Fibroblast of skin of abdomen (primary cell): ENCODE measurements at places on chromosomes 4 and X.

- DNase-seq: no peak
These were observed 635 bp upstream of the PHF8 start for GRCh38 chrX:54044877-54045338.

- DNase-seq: no peak
These were observed 94.2 kb downstream of the UBE2K start for GRCh38 chr4:39792128-39792527.

- DNase-seq: no peak
These were observed 1047.4 kb downstream of the FAM133A start for GRCh38 chrX:94721386-94721785.

DNA sequence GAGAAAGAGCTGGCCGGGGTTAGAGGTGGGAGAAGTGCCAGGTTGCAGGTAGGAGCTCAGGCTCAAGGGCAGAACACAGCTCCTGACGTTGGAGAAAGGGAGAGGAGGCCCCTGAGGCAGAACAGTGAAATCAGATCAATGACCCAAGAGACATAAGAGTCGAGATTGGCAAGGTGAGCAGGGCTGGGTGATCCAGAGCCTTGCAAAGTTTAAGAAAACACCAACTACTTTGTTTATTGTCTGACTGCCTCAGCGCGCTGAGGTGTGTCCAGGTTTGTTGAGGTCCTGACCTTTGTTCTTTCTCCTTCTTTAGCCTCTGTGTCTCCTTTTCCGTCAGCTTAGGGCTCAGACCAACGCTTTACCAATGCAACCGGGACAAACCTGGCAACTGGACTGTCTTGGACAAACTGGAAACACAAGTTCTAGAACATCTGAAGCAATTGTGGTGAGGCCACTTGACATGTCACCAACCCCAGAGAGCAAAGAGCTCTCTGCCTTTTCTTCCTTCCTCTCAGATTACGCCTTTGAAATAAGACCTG is 28.3 kb downstream of the CHRNA9 start:
- no peak for DNase-seq

- peak; percentile 53 for DNase-seq
These were observed 331.8 kb upstream of the TENM3 start for GRCh38 chr4:181911420-181911819.

DNA sequence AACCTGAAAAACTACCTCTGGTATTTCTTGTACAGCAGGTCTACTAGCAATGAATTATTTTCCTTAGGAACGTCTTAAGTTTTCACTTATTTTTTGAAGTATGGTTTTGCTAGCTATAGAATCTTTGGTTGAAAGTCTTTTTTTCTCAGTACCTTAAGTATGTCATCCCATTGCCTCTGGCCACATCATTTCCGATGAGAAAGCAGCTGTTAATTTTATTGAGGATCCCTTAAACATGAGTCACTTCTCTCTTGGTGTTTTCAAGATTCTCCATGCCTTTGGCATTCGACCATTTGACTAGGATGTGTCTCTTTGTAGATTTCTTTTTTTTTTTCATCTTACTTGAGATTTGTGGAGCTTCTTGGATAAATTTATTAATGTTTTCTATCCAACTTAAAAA is 803.8 kb upstream of the AMOT start:
- DNase-seq: peak; percentile 65

- DNase-seq: peak; percentile 10
These were observed 5.2 kb downstream of the YIPF6 start for GRCh38 chrX:68503836-68504636.

GRCh38 chrX:130170752-130171445 is 863 bp upstream of the RAB33A start:
- DNase-seq: no peak

DNA sequence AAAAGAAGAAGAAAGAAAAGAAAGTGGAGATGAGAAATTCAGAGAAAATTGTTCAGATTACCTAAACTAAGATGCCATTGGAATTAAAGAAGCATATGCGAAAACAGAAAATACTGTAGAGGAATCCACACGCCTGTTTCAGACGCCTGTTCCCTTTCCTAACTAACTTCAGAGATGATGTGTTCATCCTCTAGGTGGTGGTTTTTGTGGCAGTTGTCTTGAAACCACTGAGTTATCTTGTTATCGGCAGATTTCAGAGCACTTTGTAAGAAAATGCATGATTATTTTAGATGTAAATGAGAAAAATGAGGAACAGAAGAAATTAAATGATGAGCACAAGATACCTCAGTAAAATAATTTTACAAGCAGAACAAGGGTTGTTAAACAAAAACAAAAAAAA is 48.3 kb downstream of the FUNDC1 start:
- DNase-seq: no peak

GRCh38 chrX:75114638-75115037 is 41.4 kb downstream of the ABCB7 start:
- DNase-seq: no peak

- no peak for DNase-seq
These were observed 143.3 kb downstream of the GPAT3 start for GRCh38 chr4:83679254-83679653.

DNA sequence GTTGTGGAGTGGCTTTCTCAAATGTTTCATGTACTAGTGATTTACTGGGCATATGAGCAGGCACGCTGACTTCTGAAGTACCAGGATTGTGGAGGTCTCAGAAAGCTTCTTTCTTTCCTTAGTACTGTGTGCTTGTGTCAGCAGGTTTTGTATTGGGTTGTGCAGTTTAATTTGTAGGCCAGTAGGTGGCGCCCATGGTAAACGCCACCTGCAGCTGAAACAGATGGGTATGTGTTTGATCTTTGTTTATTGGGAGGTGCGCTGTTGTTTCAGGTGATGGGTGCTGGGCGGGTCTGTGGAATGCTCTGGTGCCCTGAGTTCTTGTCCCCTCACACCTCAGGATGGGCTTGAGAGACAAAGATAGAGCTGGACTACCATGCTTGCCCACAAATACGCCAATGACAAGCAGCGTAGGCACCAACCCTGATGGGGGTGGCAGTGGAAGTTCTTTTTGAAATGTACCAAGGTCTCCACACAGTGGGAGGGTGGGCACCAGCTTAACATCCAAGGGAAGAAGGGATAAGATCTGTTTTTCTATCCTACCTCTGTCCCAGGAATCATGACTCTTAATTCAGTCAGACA is 141.5 kb downstream of the RPS6KA6 start:
- peak; percentile 5 for DNase-seq

GRCh38 chr4:6926681-6927478 is 17.3 kb downstream of the TBC1D14 start:
- DNase-seq: no peak

GRCh38 chrX:154603438-154604430 is 15.3 kb downstream of the CTAG1B start:
- peak; percentile 56 for DNase-seq

DNA sequence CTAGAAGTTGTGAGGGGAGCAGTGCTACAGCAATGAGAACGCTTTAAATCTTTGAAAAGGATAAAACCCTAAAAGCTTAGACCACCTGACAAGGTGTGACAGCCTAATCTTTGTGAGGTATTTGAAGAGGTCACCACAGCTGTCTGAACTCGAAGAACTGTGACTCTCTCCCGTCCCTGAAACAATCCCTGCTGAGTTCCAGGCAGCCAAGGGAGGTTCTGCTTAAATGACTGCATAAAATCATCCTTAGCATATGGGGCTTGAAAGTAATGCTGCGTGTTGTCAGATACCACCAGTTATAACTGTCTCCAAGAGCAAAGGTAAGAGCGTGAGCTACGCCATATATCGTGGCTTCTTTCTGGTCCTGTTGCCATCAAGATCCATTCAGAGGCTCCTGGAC is 696.3 kb downstream of the PCDH7 start:
- no peak for DNase-seq

DNA sequence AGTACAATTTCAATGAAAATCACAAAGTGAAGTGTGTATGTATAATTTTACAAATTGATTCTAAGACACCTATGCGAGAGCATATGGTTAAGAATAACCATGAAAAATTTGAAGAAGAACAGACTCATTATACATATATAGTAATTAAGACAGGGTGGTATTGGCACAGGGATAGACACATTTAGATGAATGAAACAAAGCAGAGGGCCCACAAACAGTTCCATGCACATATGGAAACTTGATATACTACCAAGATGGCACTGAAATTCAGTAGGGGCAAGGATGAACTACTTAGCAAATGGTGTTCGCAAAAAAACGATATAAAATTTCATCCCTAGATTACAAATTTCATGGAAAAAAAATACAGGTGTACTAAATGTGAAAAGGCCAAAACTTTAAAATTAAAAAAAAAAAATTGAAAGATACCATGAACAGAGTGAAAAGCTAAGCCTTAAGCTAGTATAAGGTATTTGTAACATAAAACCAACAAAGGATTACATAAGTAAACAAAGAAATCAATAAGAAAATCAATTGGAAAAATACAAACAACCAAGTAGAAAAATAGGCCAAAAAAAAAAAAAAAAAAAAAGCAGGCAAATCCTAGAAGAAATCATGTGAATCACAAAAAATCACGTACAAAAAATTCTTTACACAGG is 85.4 kb downstream of the RASL11B start:
- DNase-seq: no peak

- DNase-seq: no peak
These were observed 21.1 kb upstream of the GPR34 start for GRCh38 chrX:41667631-41668030.

DNA sequence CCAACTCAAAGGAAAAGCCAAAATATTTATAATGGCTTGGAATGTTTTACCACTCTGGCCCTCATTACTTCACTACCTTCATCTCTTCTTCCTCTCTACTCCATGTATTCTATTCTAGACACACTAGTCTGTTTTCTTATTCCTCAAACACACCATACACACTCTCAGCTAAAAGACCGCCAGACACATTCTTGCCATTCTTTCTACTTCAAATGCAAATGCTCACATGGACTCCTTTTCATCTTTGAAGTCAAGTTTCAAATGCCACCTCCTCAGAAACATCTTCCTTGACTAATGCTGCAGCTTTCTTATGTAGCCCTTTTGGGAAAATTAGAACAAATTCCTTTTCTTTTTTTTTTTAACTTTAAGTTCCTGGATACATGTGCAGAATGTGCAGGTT is 412.9 kb upstream of the FMR1 start:
- DNase-seq: no peak

GRCh38 chr4:169098532-169098931 is 88.5 kb upstream of the CBR4 start:
- DNase-seq: no peak

DNA sequence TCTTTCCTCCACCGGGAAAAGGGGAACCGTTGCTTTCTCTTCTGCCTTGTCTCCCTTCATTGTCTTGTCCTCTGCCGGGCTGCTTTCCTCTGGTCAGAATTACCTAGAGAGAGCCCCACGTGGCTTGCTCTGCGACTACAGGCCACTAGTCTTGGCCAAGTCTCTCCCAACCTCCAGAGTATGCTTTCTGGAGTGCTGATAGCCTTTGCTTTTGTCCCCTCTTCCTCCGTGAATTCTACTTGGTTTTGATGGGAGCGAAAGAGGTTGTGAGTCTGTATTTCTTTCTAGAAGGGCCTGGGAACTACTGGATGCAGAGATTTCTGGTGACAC is 5.3 kb upstream of the POU4F2 start:
- DNase-seq: no peak

DNA sequence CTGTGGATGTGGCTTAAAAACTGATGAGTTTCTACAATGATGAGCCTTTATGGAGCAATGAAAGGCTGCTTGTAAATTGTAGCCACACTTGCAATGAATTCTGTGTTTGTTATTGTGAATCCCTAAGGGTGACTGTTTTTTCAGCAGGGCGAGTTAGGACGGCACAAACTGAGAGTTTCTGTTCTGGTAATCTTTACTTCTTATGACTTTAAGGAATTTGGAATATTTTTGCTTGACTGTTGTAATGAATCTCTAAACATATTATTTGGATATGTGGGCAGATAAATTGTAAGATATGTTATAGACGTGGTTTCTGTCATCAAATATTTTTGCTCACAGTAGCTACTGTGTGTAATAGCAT is 22.2 kb downstream of the RBPJ start:
- peak; percentile 59 for DNase-seq

DNA sequence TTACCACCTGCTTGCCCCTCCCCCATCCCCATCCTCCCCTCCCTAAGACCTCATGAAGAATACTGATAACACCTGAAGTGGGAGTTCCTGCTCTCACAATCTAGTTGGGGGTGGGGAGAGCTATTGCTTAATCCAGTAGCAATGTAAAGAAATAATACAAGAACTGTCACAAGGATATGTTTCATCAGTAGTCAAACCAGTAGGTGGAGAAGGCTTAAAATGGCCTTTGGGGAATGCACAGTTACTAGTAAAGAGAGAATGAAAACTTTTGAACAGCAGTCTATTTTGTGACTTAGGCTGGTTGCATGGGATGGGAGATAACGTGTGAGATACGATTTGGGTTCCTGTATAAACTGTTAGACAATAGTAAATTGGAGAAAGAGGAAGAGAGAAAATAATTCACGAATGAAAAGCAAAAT is 6.0 kb downstream of the GALNT7 start:
- DNase-seq: no peak

GRCh38 chr4:112536123-112536522 is 20.1 kb upstream of the NEUROG2 start:
- DNase-seq: no peak

GRCh38 chr4:184826691-184827270 is 1.0 kb upstream of the ACSL1 start:
- no peak for DNase-seq

GRCh38 chr4:13492747-13493146 is 8.6 kb upstream of the RAB28 start:
- DNase-seq: no peak

DNA sequence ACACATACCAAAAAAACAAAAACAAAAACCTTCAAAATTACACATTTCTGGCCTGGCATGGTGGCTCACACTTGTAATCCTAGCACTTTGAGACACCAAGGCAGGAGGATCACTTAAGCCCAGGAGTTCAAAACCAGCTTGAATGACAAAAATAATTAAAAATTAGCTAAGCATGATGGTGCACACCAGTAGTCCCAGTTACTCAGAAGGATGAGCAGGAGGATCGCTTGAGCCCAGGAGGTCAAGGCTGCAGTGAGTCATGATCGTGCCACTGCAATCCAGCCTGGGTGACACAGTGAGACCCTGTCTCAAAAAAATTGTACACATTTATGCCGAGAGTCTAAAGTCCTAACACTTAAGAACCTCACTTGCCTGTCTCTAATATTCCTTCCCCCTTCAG is 18.3 kb downstream of the SLC39A8 start:
- DNase-seq: no peak

DNA sequence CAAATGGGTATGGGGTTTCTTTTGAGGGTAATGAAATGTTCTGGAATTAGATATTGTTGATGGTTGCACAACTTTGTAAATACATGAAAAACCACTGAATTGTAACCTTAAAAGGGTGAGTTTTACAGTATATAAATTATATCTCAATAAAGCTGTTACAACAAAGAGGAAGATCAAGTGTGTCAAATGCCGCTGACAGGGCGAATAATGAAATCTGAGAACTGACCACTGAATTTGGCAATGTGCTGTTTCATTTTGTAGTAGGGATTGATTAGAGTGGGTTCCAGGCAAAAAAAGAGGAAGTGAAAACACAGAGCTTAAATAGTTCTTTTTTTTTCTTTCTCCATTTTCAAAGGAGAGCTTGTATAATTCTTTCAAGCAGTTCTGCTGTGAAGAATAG is 161.1 kb upstream of the NAP1L5 start:
- no peak for DNase-seq

DNA sequence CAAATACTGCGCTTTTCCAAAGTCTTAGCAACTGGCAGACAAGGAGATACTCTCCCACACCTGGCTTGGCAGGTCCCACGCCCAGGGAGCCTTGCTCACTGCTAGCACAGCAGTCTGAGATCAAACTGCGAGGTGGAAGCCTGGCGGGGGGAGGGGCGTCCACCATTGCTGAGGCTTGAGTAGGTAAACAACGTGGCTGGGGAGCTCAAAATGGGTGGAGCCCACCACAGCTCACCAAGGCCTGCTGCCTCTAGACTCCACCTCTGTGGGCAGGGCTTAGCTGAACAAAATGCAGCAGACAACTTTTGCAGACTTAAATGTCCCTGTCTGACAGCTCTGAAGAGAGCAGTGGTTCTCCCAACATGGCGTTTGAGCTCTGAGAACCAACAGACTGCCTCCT is 23.0 kb upstream of the NFKB1 start:
- no peak for DNase-seq
